Activated CD4-positive, alpha-beta T cell treated with anti-CD3 and anti-CD28 coated beads, Interleukin-2, amount 10 ng/mL, durations not matched to agents 7 days and 5 days (primary cell): ENCODE measurements at places on chromosomes 13 and 19. TPM values are rescaled to one million over a fixed set of nuclear protein-coding genes. Genes with fewer than 3 reads are reported as not detected.
A peak's percentile ranks its signal among the peaks of the same experiment; 100 is the strongest.

GRCh38 chr13:106494936-106495335 is 40.5 kb downstream of the EFNB2 start:
- no peak for DNase-seq

GRCh38 chr13:28650284-28650683 is 8.6 kb upstream of the POMP start:
- DNase-seq = no peak

DNA sequence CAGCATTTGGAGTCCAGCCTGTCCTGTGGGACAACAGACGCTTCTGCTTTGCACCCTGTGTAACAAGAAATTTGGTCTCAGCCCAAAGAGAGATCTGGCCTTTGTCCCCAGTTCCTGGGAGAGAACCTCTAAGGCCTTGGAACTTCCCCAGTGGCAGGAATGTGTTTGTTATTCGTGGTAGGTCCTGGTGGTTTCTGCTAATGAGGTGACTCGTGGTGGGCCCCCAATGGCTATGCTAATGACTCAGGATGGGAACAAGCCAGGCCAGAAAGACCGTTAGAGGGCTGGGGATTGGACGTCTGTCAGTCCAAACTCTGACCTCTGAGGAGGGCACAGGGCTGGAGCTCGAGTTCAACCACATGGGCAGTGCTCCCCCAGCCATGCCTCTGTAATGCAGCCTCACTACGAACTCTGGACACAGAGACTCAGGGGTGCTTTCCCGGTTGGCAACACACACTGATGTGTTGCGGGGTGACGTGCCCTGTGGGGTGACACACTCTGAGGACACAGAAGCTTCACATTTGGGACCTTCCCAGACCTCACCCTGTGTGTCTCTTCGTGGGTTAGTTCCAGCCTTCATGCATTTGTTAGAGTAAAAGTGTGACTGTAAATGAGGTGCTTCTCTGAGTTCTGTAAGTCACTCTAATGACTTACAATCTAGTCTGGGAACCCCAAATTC is 38.9 kb downstream of the TEX29 start:
- no peak for DNase-seq

- DNase-seq = no peak
These were observed 186.2 kb downstream of the RGCC start for GRCh38 chr13:41643507-41643906.

DNA sequence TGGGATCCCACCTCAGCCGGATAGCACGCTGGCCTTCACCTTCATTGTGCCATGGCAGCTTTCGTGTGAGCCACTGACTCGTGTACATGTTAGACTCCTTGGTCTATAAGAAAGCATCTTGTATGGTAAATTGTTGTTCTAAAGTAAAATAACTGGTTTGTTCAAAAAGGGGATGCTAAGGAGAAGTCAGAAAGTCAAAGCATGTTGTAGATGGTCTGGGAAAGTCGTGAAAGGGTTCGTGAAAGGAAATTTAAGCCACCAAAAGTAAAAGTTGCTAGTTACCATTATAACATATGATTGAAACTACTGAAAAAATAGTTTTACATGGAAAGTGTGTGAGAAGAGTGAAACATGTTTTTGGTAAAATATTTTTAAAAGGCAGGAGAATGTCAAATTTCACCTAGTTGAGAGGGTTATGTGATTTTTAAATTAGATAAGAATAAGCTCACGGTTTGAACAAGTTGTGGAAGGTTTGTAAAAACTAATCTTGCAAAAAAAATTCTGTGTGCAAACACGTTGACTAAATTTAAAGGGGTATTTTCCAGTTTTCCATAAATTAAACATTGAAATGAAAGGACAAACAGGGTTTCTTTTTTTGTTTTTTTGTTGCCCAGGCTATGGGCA is 23.4 kb downstream of the DPRX start:
- DNase-seq = no peak

- no peak for DNase-seq
These were observed 4.5 kb upstream of the ZNF175 start for GRCh38 chr19:51566489-51567100.

DNA sequence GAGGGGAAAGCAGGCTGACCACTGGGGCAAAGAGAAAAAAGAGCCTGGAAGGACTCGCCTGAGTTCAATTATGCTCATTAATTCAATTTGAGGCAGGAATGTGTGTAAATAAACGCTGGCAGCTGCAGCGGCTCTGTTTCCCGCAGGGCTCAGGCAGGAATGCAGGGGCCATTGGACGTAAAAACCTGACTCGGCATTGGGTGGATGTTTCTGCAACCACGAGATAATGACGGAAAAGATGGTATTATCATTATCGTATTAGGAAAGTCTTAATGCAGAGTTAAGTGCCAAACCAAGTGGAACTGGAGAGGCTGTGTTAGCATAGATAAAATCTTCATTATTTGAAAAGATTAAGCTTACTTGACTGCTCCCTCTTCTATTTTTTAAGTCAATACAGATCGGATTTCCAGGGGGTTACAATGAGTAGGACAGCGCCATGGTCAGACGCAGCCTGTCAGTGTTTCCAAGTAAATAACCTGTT is 169.8 kb downstream of the SHISA2 start:
- DNase-seq = no peak

LAIR1 gene
- total RNA-seq = 59.3 TPM

DNA sequence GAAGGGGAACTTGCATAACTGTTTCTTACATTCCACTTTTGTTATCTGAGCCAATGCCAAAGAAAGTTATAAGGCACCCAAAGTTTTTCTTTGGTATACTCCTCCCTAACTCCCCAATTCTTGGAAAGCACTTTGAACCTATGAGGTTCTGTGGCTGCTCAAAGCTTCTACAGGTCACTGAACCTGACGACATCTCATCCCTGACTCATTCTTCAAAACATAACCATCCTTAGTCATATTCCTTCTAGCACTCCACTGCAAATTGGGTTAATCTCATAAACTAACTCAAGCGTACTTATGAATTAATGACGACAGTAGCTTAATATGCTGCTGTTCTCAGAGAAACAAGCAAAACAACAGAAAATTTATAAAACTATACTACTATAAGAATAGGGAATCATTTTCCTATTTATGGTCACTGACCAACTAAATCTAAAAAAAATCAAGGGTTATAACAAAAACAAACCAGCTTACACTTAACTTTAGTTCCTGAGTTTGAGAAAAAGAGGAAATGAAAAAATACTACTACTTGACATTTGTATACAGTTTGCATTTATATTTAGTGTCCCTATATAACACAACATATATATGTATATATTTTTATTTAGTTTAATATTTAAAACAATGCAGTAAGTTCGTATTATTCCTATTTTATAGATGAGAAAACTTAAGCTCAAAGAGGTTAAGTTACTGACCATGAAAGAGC is 69.1 kb downstream of the CAB39L start:
- DNase-seq = no peak

GRCh38 chr13:62320129-62321108 is 904.8 kb upstream of the PCDH20 start:
- no peak for DNase-seq

DNA sequence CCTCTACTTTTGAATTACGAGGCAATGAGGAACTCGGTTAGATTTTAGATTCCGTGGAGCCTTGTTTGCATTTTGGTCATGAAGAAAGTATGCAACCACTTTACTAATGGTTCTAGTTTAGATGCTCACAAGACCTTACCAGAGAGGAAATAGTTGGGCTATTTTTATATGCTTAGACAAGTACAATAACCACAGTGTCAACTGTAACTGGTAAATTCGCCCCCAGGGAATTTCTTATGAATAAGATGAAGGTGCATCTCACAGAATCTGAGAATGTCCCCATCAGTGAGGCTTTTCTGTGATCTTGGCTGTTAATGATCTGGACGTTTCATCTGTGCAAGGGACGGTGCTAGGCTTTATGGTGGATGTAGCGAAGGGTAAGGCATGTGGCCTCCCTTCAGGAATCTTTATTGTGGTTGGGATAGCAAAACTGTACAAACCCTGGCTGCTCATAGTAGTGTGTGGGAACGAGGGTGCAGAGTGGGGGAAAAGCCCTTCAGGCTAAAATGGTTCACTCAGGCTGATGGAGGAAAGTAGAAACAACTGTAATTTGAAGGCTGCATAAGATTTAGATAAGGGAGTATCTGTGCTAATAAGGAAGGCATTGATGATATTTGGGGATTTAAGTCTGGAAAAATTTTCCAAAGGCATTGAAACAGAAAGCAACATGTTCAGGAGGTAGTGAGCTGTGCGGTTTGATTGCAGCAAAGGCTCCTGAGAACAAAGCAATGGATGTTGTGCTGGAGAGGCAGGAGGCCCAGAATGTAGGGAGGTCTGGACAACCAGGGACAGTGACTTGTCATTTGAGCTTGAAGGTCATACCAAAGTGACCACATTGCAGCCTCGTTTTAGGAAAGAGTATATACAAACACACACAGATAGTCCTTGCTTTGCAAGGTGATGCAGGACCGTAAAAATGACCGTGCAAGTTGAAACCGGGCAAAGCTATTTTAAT is 28.4 kb downstream of the UBAC2 start:
- no peak for DNase-seq

KLK8 gene
- total RNA-seq = not detected

ACER1 gene
- 0.82 TPM for total RNA-seq

- peak; percentile 82 for DNase-seq
These were observed 67.4 kb downstream of the KCNRG start for GRCh38 chr13:50082426-50083281.

VWA8 gene
- total RNA-seq = 17.8 TPM

GRCh38 chr19:14030997-14031718 is 404 bp upstream of the IL27RA start:
- no peak for DNase-seq

GRCh38 chr19:29083863-29084262 is 129.1 kb downstream of the UQCRFS1 start:
- DNase-seq = no peak

DNA sequence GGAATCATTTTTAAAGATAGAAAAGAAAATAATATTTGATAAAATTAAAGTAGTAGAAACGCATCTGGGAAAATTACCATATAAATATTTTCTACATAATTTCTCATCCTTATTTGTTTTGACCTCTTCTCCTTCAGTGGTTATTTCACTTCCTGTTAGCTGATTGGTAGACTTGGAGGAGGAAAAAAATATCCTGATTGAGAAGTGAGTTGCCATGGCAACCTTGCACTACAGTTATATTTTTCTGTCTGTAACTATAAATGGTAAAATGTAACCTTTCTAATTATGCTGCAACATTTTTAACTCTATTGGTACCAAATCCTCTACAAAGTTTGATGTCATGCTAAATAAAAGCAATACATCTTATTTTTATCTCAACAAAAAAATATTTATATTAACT is 45.2 kb downstream of the SCEL start:
- DNase-seq = no peak

- DNase-seq = no peak
These were observed 13.9 kb downstream of the ZNF675 start for GRCh38 chr19:23673132-23673531.

NLRP5 gene
- not detected for total RNA-seq

GRCh38 chr13:100508455-100508854 is 80.1 kb downstream of the GGACT start:
- DNase-seq = no peak

DNA sequence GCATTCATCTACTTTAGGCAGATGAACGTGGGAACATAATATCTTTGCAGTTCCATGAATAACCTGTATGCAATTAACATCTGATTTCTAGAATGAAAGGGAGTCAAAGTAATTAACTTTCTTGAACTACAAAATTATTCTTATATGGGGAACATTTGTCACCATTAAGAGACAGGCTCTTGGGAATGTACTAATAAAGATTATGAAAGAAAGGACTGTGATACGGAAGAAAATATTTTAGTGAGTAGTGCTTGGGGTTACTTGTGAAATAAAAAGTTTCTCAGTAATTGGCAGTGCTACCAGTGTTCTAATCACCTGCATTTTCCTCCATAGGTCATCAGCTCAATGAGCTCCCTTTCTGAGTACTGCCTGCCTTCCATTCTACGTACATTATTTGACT is 85.4 kb downstream of the FRY start:
- DNase-seq = no peak

LENG1 gene
- 7.6 TPM for total RNA-seq

DNA sequence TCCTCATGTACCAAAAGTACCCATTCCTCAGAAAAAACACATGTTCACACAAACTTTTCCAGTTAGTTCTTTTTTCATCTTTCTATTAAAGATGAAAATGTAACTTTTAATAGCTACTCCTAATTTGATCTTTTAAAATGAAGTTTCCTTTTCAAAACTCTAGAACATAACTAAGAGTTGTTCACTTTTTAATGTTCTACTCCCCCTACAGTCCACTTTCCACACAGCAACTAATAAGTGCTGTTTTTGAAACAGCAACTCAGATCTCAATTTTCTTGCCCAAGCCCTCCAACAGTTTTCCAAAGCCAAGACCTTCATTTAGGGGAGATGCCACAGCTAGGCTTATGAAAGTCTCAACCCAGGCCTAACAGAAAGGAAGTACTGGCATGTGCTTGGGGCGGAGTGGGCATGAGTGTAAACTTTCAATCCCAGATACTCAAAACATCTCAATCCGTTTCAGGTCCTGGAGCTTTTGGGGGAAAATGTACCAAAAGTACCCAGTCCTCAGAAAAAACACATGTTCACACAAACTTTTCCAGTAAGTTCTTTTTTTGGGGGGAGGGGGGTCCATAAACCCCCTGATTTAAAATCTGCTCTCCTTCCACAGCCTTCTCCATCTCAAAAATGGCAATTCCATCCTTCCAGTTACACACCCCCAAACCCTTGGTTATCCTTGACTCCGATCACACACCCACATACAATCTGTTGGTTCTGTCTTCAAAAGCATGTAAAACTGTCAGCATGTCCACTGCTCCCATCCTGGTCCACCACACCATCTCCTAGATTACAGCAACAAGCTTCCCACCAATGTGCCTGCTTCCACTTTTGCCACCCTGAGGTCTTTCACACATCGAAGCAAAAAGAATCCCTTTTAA is 2.0 kb downstream of the FBL start:
- peak; percentile 67 for DNase-seq

GRCh38 chr13:65584126-65584525 is 1646.0 kb downstream of the PCDH9 start:
- DNase-seq = no peak

ZNF626 gene
- 11.1 TPM for total RNA-seq

ZNF211 gene
- 16.5 TPM for total RNA-seq

KRTDAP gene
- not detected for total RNA-seq

ZNF823 gene
- total RNA-seq = 7.4 TPM

- peak; percentile 67 for DNase-seq
These were observed at the start of gene AKT2 for GRCh38 chr19:40284501-40285352. Gene AKT2, minus strand, starts transcription at chr19:40285345. Its CDS starts 20,078 bp downstream, at chr19:40265267.

KLK2 gene
- not detected for total RNA-seq

GRCh38 chr13:46559272-46559805 is 6.4 kb downstream of the LRCH1 start:
- DNase-seq = no peak

PSG3 gene
- total RNA-seq = not detected

DNA sequence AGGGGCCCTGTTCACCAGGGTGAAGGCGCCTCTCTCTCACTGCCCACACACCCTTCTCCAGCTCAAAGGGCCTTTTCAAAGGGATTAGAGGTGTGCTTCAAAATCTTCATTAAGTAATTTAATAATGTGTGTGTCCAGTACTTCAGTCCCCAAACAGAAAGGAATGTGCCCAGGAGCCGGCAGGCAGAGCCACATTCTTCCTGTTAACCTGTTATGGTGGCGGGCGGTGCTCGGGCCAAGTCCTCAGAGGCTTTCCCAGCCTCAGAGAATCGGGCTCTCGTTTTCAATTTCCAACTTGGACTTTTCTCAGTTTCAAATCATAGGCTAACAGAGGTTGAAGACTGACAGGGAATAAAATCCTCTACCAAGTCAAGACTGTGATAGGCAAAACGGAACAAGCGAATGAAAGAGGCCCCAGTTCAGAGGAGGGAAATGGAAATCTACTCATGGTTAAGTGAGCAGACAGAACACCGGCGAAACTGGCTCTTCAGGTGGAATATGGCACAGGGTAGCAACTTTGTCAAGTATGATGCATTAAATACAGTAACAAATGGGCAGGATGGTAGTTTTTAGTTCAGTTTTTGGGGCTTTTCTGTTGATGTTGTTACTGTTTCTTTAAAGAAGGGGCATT is 68.6 kb downstream of the FOXO1 start:
- DNase-seq = no peak

SIGLEC5 gene
- not detected for total RNA-seq
